Stimulated activated CD8-positive, alpha-beta memory T cell treated with anti-CD3 and anti-CD28 coated beads, Interleukin-2, amount 100 ng/mL, for 1 hour (primary cell): ENCODE measurements at places on chromosomes 16 and 17.

DNA sequence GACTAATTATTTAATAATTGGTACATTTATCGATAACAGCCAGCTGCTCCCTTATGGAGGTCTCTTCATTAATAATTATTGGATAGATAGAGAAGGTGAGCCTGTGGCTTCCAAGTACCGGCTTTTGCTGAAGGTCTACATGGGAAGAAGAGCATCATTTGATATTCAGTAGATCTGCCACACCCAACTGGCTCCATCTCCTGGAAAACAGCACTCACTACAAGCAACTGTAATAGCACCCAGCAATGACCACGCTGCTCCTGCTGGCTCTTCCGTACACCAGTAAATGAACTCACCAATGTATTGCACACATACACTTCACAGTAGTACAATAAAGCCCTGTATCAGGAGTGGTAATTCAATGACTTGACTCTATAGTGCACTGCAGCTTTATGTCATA is 19.5 kb downstream of the MARVELD3 start:
- no peak for DNase-seq

DNA sequence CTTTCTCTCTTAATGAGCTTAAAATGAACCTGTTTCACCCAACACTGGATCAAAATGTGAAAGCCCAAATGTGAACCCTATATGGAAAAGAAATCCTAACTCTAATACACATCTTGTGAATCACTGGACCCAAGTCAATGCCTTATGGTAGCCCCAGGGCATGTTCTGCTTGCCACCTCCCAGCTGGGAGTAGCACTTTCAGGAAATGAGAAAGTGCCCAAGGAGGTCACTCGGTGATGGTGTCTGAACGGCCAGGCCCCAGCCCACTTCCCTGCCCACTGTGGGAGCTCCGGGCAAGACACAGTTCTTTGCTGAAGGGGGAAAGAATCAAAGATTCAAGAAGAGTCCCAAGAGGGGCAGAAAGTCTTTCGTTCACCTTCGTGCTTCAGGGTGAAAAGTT is 46.1 kb downstream of the GTF3C1 start:
- DNase-seq = no peak

DNA sequence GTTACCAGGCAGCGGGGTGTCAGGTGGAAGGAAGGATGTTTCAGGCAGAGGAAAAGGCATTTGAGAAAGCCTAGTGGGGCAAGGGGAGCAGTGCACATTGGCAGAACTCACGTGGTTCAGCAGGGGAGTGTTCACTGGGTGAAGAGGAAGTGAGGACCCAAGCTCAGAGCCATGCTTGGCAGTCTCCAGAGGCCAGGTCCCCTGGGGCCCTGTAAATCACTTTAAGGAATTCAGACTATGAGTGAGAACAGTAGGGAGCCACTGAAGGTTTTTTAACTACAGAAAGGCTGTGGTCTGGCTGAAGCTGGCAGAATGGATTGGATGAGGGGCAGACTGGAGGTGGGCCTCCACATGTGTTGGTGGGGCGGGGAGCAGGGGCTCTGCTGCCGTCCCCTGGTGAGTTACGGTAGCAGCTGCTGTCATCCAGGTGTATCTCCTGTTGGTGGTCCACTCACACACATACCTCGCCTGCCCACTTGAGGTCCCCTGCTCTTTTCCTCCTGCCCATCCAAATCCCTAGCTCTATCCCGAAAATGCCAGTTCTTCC is 5.1 kb downstream of the CLEC16A start:
- DNase-seq = no peak

GRCh38 chr17:80951121-80952090 is 40.2 kb upstream of the CHMP6 start:
- DNase-seq = no peak

GRCh38 chr16:82050909-82051357 is 15.9 kb downstream of the HSD17B2 start:
- no peak for DNase-seq

DNA sequence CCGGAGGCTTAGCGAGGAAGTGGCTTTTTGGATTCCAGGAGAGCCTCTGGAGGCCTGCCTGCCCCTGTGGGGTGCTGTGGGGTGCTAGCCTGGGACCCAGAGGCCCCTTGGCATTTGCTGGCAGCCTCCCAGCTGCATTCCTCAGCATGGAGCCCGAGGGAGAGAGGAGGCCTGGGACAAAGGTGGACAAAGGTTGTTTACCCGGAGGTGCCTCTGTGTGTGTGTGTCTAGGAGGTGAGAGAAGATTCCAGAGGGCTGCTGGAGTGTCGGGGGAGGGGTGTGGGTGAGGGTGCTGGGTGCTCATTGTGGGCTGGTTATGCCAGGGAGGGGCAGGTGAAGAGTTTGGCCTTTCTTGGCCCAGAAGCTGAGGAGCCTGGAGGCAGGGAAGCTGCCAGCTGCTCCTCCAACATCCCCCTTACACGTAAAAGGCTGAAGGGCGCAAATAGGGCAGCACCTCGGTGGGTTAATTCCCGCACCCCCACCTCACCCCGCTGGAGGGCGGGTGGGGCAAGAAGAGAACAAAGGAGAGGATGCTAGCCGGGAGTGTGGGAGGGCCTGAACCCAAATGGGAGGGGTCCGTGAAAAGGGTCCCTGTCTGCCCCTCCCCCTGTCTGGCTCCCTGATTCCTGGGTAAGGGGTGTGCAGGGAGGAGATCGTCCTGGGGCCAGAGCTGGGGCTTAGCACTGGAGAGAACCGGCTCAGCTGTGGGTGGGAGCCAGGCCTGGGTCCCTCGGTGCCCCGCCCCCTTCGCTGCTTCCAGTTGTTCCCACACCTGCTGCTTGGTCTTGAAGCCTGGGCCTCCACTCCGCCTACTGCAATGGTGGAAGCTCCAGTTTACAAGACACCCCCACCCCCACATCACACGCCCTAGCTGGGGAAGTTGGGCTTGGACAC is 9.9 kb downstream of the HEXIM2 start:
- DNase-seq = no peak

DNA sequence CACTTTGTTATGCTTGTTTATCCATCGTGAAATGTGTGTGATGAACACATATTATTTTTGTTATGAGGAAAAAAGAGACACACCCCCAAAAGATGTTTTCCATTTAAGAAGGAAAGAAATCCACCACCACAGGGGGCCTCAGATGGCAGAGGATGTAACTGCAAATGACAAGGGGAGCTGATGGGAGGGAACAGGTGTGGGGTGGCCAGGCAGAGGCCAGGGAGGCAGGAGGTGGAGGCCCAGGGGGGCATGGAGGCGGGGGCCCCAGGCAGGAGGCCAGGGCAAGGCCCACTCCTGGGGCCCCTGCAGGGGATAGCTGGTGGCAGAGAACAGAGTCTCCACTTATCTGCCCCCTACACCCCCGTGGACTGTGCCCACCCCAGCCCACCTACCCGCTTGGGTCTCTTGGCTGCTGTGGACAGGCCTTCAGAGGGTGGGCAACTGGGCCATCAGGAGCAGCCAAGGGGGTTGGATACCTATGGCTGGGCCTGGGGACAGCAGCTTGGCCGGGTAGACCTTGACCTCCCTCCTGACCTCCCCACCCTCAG is 28.0 kb downstream of the PPL start:
- DNase-seq = no peak

- DNase-seq = no peak
Observed at GRCh38 chr16:88345721-88346560, 36.8 kb upstream of the ZNF469 start.
